Stimulated activated naive CD8-positive, alpha-beta T cell treated with anti-CD3 and anti-CD28 coated beads, Interleukin-15, Interleukin-2, amounts not matched to agents 100 U/mL and 50 U/mL, for 24 hours (primary cell): ENCODE measurements at places on chromosomes 1 and 21.

DNA sequence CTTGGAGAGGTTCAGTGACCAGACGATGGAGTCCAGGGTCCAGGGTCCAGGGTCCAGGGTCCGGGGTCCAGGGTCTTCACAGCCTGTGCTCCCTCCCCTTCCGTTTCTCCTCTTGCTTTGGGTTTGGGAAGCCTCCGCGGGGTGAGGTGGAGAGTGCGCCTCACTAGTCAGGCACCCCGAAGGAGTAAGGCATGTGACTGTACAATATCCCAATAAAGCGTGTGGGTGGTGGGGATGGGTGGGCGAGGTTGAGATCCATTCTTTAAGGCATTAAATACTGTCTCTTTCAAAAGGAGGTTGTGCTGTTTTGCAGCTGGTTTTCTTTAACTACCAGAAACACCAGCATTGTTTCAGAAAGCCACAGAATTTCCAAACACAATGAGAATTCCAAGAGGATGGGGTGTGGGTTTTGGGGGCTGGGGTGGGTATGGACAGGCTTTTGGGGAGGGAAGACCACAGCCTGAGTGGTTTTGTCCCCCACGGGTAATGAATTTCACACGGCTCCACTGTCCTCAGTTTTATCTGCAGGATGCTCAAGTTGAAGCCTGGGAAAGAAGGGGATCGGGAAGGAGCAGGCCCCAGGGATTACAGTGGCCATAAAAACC is 65.7 kb downstream of the KIF26B start:
- DNase-seq = no peak

GRCh38 chr1:194950584-194950983 is 1657.7 kb downstream of the KCNT2 start:
- no peak for DNase-seq

GRCh38 chr1:152774875-152775274 is at the start of gene LCE1F:
TSS of gene LCE1F (plus strand) at chr1:152775140. CDS start at chr1:152776372, 1,232 bp downstream.
- no peak for DNase-seq

DNA sequence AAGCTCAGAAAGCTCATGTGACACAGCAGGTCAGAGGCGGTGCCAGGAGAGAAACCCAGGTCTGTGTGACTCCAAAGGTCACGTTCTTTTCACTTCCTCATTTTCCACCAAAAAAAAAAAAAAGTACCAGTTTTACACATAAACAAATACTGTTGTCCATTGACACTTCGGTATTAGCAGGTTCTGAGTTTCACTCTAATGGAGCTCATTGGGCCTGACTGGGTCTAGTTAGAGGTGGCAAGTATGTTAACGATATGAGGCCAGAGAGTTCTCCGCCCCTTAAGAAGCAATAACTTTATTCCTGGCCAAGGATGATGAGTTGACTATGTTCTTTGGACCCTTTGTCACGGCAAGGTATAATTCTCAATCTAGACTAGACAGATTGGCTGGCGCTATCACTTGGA is 30.0 kb upstream of the SDE2 start:
- DNase-seq = peak; percentile 17

- no peak for DNase-seq
Measured at GRCh38 chr1:89945852-89946476, 48.9 kb upstream of the ZNF326 start.

DNA sequence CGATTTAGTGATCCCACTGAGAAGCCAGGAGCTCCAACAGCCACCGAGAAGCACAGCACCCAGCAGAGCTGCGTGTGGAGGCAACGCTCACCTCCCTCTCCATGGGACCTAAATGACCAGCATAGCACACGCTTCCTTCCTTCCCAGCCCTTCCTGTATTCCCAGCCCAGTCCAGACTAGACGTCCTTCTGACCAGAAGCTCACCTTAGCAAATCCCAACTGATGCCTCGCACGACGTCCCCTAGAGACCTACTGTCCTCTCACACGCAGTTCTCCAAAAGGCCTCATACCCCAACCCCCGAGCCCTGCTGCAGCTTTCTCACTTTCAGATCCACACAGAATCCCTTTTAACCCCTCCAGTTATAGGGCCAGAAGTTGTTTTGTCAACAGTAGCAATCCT is 132.4 kb downstream of the SLC45A1 start:
- DNase-seq = no peak

GRCh38 chr1:205500240-205501233 is 3.9 kb upstream of the CDK18 start:
- no peak for DNase-seq

- DNase-seq = peak; percentile 95
Measured at GRCh38 chr1:235128456-235129328, at the start of gene TOMM20. TSS of gene TOMM20 (minus strand) at chr1:235128837. CDS start at chr1:235128715, 122 bp downstream.

DNA sequence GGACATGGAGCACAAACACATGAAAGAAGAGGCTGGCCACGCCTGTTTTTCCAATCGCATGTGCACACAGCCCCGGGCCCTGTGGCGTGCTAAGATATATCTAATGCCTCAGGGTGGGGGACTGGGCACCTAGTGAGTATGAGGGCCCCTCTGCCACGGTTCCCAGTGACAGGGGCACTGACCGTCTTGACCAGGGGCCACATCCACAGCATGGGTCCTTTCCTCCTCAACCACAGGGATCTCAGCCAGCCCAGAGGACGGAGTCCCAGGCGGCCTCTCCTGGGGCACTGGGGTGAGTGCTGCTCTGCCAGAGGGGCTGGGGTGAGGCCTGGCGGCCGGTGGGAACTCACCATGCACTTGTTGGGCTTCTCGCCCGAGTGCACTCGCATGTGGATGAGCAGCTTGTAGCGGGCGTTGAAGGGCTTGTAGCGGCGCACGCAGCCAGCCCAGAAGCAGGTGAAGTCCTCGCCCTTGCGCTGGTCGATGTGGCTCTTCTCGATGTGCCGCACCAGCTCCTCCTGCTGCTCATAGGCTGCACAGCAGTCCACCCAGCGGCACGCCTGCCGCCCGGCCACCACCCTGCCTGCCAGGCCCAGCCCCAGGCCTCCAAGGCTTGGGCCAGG is 134.7 kb downstream of the DMRTB1 start:
- DNase-seq = no peak

DNA sequence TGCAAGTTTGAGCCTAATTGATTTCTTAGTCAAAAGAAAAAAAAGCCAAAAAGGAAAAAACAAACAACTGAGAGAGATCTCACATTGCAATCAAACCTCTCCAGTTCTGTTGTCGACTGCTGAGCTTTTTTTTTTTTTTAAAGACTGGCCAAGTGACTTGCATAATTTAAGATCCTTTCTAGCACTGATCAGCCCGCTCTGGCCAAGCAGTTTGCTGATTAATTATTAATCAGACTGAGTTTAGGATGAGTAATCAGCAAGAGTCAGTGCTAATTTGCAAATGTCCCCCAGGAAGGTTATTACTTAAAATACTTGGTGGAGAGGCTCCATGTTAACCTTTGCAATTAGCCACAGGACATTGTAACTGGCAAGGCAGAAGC is 39.3 kb downstream of the HMGB4 start:
- no peak for DNase-seq

- DNase-seq = no peak
Measured at GRCh38 chr21:40613546-40614030, 233.4 kb downstream of the DSCAM start.

DNA sequence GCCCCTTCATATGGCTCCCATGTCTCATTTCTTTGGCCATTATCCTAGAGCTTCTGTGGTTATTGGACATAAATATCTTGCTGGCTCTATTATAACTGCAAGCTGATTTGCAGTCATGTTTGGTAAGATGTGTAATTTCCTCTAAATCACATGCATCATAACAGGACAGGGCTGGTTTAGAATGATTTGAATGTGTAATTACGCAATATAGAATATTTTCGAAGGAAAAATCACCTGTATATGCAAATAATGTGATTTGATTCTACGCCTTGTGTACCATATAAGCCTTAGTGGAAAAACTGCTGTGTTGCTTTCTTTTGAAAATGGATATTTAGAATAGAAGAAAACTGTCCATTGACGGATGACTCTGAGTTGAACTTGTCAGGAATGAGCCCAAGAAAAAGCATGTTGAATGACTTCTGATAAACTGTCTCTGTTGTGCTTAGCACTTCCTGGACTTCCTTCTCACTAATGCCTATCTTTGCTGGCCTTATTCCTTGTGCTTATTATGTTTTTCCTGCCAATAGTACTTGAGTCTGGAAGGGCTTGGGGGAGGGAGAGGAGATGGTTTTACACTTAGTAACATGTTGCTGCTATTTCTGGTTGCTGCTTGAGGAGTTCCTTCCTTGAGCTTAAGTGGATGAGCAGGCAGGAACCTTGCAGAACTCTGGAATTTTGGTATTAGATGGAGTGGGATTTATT is 6.5 kb downstream of the CACHD1 start:
- no peak for DNase-seq

- DNase-seq = no peak
Measured at GRCh38 chr1:173937062-173937461, 19.9 kb upstream of the SERPINC1 start.

GRCh38 chr1:231971397-231972110 is 345.0 kb downstream of the DISC1 start:
- no peak for DNase-seq
